ENCODE measurements at places on chromosomes 5 and 9.

- DNase-seq, result no peak
Measured at GRCh38 chr9:124673063-124673462, 98.0 kb downstream of the NR6A1 start.

DNA sequence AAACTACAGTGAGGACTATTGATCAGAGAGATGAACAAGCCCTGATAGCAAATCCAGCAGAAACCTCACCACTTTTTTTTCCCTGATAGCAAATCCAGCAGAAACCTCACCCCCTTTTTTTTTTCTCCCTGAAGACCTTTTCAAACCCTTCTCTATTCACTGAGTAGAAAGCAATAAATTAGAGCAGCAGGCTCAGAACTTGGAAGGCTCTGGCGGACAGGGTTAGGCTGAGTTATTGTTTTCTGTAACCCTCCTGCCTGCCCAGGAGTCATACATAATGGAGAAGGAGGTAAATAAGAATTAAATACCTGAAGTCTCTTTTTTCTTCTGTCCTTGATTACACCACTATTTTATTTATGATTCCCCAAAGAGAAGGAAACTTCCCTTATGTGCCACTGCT lies 136.3 kb upstream of the SNX2 start:
- no peak for DNase-seq

GRCh38 chr5:132363431-132364112 lies 5.9 kb upstream of the SLC22A5 start:
- DNase-seq, result peak; percentile 40

- DNase-seq, result no peak
Measured at GRCh38 chr9:20321423-20322082, 300.7 kb downstream of the MLLT3 start.

DNA sequence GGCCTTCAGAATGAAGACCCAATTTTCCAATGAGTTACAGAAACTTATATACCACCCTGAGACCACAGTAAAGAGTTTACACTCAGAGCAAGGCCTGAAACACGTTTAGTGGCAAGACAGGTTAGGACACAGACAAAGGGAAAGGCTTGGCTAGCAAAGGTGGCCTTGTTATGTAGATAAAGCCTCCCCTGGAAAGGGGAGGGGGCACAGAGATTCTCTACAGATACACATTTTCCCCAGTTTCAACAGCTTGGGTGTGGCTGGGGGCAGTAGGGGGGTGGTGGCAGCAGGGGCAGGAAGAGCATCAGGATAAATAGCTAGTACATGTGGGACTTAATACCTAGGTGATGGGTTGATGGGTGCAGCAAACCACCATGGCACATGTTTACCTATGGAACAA lies 51.9 kb upstream of the PPP1R2B start:
- no peak for DNase-seq

DNA sequence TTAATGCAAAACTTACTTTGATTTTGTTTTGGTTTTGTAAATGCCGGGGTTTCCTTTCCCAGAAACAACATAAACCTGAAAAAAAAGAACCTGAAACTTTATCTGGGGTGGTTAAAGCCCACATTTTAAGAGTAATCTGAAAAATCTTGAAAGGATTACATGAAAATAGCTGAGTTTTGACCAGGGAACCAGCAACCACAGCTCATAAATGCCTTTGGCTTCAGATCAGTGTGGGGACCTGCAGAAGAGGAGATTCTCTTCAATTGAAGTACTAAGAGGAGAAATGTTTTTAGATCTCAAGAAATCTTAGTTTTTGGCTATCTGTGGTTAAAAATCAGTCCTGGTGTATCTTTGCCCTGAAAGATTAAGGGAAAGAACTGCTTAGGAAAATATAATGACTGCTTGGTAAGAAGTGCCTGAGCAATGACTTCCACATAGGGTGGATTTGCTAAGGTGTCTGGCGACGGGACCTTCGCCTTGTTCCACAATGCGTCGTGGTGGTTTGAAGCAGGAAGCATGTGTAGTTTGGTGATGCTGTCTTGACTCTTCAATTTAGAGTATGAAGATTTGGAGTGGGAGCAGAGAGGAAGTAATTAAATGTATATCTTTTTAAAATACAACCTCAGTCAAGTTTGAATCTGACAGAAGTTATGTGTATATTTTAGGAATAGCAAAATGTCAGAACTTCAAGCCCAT lies 186.5 kb downstream of the MAN2A1 start:
- no peak for DNase-seq

DNA sequence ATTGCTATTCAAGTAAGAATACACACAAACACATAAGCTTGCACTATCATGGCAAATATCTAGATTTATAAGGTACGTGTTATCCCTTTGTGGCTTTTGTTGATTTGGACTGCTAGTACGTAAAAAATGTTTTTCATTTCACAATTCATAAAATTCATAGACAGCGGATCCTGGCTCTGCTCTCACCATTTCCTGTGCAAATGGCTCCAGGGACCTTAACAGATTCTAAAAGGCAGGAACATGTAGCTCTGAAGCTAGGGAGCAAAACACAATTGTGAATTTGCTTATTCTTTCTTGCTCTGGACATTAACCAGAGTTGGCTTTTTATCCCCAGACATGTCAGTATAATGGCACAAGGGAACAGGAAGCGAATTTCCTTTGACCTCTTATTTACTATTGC lies 1019.9 kb upstream of the WWC1 start:
- no peak for DNase-seq

- DNase-seq, result no peak
Measured at GRCh38 chr5:55146080-55146479, 13.9 kb upstream of the GPX8 start.

DNA sequence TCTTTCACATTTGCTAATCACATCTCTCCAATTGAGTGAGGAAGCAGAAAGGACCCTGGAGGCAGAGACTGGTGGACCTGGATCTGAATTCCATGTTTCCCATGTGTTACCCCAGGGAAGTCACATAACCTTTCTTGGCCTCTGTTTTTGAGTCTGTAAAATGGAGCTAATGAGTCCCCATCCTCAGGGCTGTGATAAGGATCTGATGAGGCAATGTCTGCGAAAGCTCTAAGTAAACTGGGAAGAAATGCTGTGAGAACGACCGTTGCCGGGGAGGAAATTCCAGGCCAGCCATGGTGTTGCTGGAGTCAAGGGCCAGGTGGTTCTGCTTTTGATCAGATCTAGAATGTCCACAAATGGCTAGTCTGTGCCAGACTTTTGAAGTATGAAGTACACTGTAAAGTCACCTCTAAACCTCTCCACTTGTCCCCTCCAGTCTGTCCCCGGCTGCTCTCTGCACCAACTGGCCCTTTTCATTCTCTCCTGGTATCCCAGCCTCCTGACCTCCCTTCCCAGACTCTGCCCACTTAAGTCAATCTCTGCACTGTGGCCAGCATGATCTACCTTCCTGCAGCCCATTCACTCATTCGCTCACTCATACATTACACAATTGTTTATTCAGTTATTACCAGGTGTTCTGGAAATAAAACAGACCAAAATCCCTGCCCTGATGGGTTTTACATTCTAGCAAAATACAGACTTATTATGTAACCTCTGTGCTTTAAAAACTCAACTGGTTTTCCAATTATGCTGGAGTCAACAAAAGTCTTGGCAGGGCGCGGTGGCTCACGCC lies 32.5 kb upstream of the N4BP3 start:
- no peak for DNase-seq

DNA sequence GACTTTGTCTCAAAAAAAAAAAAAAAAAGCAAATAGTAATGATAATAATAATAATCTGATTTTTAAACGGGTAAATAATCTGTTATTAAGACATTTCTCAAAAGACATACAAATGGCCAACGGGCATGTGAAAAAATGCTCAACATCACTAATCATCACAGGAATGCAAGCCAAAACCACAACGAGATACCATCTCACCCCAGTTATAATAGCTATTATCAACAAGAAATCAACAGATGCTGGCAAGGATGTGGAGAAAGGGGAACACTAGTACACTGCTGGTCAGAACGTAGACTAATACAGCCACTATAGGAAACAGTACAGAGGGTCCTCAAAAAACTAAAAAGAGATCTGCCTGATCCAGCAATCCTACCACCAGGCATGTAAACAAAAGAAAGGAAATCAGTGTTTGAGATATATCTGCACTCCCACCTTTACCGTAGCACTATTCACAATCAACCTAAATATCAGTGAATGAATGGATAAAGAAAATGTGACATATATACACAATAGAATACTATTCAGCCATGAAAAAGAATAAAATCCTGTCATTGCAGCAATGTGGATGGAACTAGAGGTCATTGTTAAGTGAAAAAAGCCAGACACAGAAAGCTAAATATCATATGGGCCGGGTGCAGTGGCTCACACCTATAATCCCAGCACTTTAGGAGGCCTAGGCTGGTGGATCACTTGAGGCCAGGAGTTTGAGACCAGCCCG lies 24.9 kb downstream of the VAV2 start:
- DNase-seq, result no peak

GRCh38 chr5:172059661-172060100 lies 53.2 kb upstream of the FBXW11 start:
- DNase-seq, result peak; percentile 12

GRCh38 chr9:111149018-111149759 lies 110.9 kb upstream of the LPAR1 start:
- no peak for DNase-seq

- DNase-seq, result no peak
Measured at GRCh38 chr9:3903906-3904305, 378.1 kb upstream of the RFX3 start.

DNA sequence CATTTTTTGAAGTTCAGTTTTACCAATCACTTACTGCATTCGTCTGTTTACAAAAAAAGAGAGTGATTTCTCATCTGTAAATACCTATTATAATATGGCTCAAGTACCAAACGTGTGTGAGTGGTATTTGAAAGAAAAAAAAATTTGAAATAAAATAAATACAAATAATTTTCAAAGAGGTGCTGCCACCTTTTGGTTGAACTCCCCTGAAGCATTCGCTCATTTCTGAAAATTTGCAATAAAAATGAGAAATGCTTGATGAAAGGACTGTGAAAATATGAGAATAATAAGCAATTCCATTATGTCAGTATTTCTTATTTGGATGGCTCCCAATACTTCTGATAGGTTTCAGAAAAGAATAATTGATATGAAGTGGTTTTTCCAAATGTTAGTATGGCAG lies 409.9 kb downstream of the CTNND2 start:
- no peak for DNase-seq

- DNase-seq, result no peak
Measured at GRCh38 chr5:156328766-156329165, 1.8 kb downstream of the SGCD start.

DNA sequence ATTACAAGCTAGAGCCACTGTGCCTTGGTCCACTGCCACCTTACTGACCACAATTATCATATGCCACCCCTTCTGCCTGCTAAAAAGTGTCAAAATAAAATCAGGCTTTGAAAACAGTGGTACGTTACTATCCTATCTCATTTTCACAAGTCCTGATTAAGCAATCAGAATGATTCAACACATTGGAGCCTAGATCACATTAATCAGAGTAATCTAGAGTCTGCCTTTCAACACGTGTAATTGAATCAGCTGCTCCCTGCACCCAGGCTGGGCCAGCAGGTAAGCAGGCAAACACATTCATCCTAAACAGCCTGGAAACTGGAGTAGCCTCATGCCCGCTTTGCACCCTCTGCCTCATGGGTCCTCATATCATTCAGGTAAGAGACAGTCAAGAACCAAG lies 186.2 kb downstream of the DCP2 start:
- DNase-seq, result peak; percentile 36

GRCh38 chr5:111122398-111122797 lies 30.2 kb downstream of the WDR36 start:
- DNase-seq, result no peak

GRCh38 chr9:126671983-126672382 lies 58.3 kb downstream of the LMX1B start:
- DNase-seq, result no peak

- no peak for DNase-seq
Measured at GRCh38 chr9:108078811-108079210, 589.2 kb upstream of the KLF4 start.

DNA sequence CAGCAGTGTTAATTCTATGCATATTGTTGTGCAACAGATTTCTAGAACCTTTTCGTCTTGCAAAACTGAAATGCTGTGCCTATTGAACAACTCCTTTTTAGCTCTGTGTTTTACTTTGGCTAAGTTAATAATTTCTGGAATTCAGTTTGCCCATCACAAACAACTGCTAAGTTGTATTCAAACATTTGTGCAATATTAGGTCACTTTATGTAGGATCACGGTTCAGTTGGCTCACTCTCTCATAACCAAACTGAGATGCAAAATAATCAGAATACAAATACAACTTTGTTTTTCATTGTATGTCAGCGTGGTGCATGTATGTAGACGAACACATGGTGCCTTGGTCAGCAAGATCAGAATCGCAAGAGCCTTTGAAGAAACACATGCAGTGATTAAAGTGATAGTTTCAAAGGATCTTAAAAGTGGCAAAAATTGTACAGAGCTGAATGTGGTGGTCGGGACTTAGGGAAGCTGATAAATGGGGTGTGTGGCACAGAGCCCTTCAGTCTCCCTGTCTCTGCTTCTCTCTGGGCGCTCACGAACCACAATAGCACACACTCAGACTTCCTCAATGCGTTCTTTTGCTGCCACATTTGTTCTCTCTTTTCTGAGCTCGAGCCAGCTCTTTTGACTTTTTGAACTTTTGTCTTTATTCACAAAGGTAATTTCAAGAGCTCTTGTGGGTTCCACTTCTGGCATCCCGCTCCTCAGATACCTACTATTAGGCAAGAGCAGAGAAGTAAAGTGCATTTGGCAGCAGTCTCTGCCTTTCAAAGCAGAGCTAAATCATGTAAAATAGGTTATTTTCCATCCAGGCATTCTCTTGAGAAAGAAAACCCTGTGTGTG lies 112.4 kb upstream of the CTSL start:
- DNase-seq, result no peak

DNA sequence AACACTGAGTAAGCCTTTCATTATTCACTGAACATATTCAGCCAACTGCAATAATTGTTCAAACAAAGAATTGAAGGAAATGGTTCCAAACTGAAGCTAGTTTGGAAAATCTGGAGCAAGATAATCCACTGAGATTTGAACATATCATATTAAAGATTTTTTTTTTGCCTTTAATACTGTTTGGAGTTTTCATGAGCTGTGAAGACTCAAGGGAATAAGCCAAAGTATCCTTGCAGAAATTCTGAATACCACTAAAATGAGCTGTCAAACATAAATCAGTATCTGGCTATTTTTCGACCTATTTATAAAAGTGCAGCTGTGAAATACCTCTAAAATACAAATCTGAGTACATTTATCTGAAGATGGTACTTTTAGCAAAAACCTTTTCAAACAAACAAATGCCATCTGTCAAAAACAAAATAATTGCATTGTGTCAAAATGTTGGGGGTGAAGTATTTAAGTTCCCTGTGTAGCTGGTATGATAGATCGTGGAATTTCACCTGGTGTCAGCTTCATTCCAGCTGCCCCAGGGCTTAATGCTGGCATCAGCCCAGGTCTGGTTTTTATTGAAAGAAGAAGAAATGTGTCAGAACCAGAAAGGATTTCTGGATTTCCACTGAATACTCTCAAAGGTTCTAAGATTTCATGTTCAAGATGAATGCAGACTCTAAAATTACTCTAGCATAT lies 149.0 kb upstream of the GRAMD2B start:
- DNase-seq, result no peak

GRCh38 chr5:83368319-83368718 lies 103.2 kb upstream of the VCAN start:
- DNase-seq, result no peak
